Activated CD8-positive, alpha-beta memory T cell treated with anti-CD3 and anti-CD28 coated beads, Interleukin-2, amount 10 ng/mL, durations not matched to agents 7 days and 5 days (primary cell): ENCODE measurements at places on chromosomes 3 and 15. TPM values are rescaled to one million over a fixed set of nuclear protein-coding genes. Genes with fewer than 3 reads are reported as not detected.

The PATL2 gene
- 17.2 TPM for total RNA-seq

The UBE2E2 gene
- 0.82 TPM for total RNA-seq

The CHL1 gene
- total RNA-seq: not detected

The STARD9 gene
- 9.6 TPM for total RNA-seq

The PP2D1 gene
- total RNA-seq: not detected

The HEMK1 gene
- 61.3 TPM for total RNA-seq

The KCNAB1 gene
- not detected for total RNA-seq

The IGF2BP2 gene
- 0.09 TPM for total RNA-seq

The STAC gene
- not detected for total RNA-seq

The UBA3 gene
- 133 TPM for total RNA-seq

The ECE2 gene
- total RNA-seq: not detected

The TMC3 gene
- total RNA-seq: not detected

The AADACL2 gene
- total RNA-seq: not detected

The PLSCR5 gene
- not detected for total RNA-seq

The PLA2G4E gene
- 0.05 TPM for total RNA-seq

GRCh38 chr15:64163659-64164362 lies 989 bp upstream of the PPIB start:
- H3K36me3 ChIP-seq: peaks cover 24% of the 10 kb centered on the region
- peak overlapping the region; percentile 78 for H3K4me3 ChIP-seq
- H3K27ac ChIP-seq: peak overlapping the region; percentile 96
- DNase-seq: peak; percentile 59

- H3K27ac ChIP-seq: peak overlapping the region; percentile 97
- peaks cover 51% of the 10 kb centered on the region for H3K4me1 ChIP-seq
- H3K4me3 ChIP-seq: peak overlapping the region; percentile 56
- no peaks in the 10 kb centered on the region for H3K27me3 ChIP-seq
- DNase-seq: peak; percentile 93
These were observed 59.7 kb downstream of the RAP2B start for GRCh38 chr3:153221748-153222162.

DNA sequence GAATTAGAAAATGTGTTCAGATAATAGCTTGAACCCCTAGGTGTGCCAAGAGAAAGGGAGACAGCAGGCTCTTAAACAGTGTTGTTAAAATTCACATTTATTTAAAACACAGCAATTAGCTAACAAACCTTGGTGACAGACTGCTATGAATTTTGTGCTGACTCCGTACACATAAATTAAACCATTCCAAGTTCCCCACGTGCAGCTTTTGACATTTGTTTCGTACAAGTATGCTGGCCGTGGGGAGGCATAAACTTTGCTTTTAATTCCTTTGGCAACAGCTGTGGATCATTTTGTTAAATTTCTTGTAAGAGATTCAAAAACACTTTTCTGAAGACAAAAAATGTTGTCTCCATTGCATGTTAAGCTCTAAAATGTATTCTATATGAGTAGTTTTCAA lies 465.3 kb downstream of the FGF12 start:
- H3K4me1 ChIP-seq: no peaks in the 10 kb centered on the region
- DNase-seq: no peak
- H3K27me3 ChIP-seq: no peaks in the 10 kb centered on the region

- H3K36me3 ChIP-seq: peaks cover 2% of the 10 kb centered on the region
- H3K4me1 ChIP-seq: no peaks in the 10 kb centered on the region
- H3K27ac ChIP-seq: no peak overlapping the region
- no peak for DNase-seq
- H3K27me3 ChIP-seq: peaks cover 51% of the 10 kb centered on the region
These were observed 21.4 kb upstream of the PIAS1 start for GRCh38 chr15:68032672-68033071.

- H3K4me1 ChIP-seq: peaks cover 2% of the 10 kb centered on the region
- no peak for DNase-seq
- peaks cover 3% of the 10 kb centered on the region for H3K27me3 ChIP-seq
- no peak overlapping the region for H3K27ac ChIP-seq
- H3K36me3 ChIP-seq: no peaks in the 10 kb centered on the region
- H3K4me3 ChIP-seq: no peak overlapping the region
These were observed 256.8 kb downstream of the RORA start for GRCh38 chr15:60972301-60972700.

- H3K4me3 ChIP-seq: no peak overlapping the region
- no peak overlapping the region for H3K27ac ChIP-seq
- peaks cover 20% of the 10 kb centered on the region for H3K36me3 ChIP-seq
- H3K27me3 ChIP-seq: no peaks in the 10 kb centered on the region
- DNase-seq: no peak
These were observed 52.9 kb downstream of the HERC2 start for GRCh38 chr15:28269097-28269496.

GRCh38 chr15:69546182-69546581 lies 93.6 kb downstream of the RPLP1 start:
- H3K27ac ChIP-seq: no peak overlapping the region
- no peak for DNase-seq
- no peaks in the 10 kb centered on the region for H3K4me1 ChIP-seq
- H3K27me3 ChIP-seq: peaks cover 10% of the 10 kb centered on the region
- no peaks in the 10 kb centered on the region for H3K36me3 ChIP-seq

DNA sequence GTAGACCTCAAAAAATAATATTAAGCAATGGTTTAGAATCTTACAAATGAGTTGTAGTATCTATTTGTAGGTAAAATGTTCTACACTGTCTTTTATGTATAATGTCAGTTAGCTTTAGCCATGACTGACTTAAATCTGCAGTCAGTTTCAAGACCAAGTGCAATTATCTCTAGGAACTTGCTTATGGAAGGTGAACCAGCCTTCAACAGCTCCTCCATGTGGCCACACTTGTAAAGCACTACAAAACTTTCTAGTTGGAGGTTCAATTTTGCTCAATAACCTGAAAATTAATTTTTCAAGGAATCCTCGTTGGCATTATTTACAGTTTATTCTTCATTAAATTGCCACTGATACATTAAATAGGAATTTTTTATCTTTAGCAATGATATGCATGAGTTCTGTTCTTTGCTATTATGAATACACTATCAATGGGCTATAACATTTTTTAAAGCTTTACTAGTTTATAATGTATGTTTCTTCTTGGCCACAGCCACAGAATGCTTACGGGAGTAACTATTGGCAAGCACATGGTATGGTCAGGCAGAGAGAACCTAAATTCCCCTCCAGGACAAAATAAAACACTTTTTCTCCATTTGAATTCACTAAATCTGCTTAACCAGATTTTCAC lies 315.3 kb upstream of the UBE2E2 start:
- H3K4me3 ChIP-seq: no peak overlapping the region
- H3K27me3 ChIP-seq: no peaks in the 10 kb centered on the region
- no peak for DNase-seq
- H3K27ac ChIP-seq: no peak overlapping the region

DNA sequence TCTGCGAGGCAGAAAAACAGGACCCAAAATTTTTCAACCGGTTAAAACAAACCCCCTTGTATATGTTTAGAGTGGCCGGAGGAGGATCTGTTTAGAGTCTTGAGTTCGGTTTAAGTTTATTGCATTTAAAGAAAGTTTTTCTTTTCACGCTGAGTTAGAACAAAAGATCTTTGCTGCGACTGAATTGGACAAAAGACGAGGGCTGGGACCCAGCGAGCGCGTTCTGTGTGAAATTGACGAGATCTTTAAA lies 9.8 kb downstream of the NR2F2 start:
- no peak for DNase-seq
- H3K27me3 ChIP-seq: peaks cover 88% of the 10 kb centered on the region
- H3K27ac ChIP-seq: no peak overlapping the region
- no peaks in the 10 kb centered on the region for H3K4me1 ChIP-seq

- no peak overlapping the region for H3K27ac ChIP-seq
- H3K36me3 ChIP-seq: peaks cover 7% of the 10 kb centered on the region
- DNase-seq: no peak
- no peak overlapping the region for H3K4me3 ChIP-seq
- no peaks in the 10 kb centered on the region for H3K27me3 ChIP-seq
These were observed 32.6 kb downstream of the PRKCD start for GRCh38 chr3:53193466-53194209.

DNA sequence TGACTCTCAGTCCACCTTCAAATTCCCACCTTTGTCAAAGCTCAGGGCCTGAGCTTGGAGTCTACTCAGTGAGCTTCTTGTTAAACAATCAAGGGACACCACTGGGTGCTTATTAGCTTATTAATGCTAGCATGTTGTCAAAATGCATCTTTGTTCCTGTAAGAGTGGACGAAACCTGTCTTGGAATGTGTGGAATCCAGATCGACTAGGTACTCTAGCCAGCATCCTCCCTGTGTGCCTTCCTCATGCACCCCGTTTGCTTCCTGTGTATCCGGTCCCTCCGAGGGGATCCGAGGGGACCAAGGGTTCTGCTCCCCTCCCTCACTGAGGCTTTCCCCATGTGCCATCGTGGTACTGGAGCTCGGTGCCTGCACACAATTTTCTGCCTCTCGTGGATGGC lies 75.7 kb upstream of the UBE3A start:
- H3K27me3 ChIP-seq: no peaks in the 10 kb centered on the region
- DNase-seq: no peak
- H3K4me1 ChIP-seq: no peaks in the 10 kb centered on the region
- no peaks in the 10 kb centered on the region for H3K36me3 ChIP-seq
- H3K4me3 ChIP-seq: no peak overlapping the region
- H3K27ac ChIP-seq: no peak overlapping the region

GRCh38 chr3:100124201-100124761 lies 10.0 kb upstream of the FILIP1L start:
- H3K36me3 ChIP-seq: peaks cover 4% of the 10 kb centered on the region
- H3K4me3 ChIP-seq: no peak overlapping the region
- H3K27me3 ChIP-seq: no peaks in the 10 kb centered on the region
- no peak overlapping the region for H3K27ac ChIP-seq
- H3K4me1 ChIP-seq: peaks cover 7% of the 10 kb centered on the region
- no peak for DNase-seq

- DNase-seq: peak; percentile 43
- no peak overlapping the region for H3K4me3 ChIP-seq
- H3K27ac ChIP-seq: no peak overlapping the region
- H3K4me1 ChIP-seq: no peaks in the 10 kb centered on the region
- H3K36me3 ChIP-seq: no peaks in the 10 kb centered on the region
- peaks cover 41% of the 10 kb centered on the region for H3K27me3 ChIP-seq
These were observed 64.2 kb upstream of the CMSS1 start for GRCh38 chr3:99753268-99753975.

- no peaks in the 10 kb centered on the region for H3K36me3 ChIP-seq
- H3K27me3 ChIP-seq: peaks cover 25% of the 10 kb centered on the region
- H3K4me3 ChIP-seq: no peak overlapping the region
- H3K4me1 ChIP-seq: no peaks in the 10 kb centered on the region
These were observed 17.5 kb upstream of the HHATL start for GRCh38 chr3:42720126-42720525.

DNA sequence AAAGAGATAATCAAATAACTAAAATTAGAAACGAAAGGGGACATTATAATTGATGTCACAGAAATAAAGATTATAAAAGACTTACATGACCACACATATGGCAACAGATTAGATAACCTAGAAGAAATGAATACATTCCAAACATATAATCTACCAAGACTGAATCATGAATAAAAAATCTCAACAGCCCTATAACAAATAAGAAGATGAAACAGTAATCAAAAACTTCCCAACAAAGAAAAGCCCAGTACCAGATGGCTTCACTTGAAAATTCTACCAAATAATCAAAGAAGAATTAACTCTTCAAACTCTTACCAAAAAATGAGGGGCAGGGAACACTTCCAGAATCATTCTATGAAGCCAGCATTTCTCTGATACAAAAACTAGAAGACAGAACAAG lies 11.8 kb downstream of the TOP2B start:
- no peak overlapping the region for H3K4me3 ChIP-seq
- no peaks in the 10 kb centered on the region for H3K27me3 ChIP-seq
- H3K27ac ChIP-seq: no peak overlapping the region
- no peak for DNase-seq
- peaks cover 52% of the 10 kb centered on the region for H3K36me3 ChIP-seq

GRCh38 chr3:63968612-63969350 lies 54.5 kb downstream of the PSMD6 start:
- peak overlapping the region; percentile 83 for H3K4me3 ChIP-seq
- H3K4me1 ChIP-seq: peaks cover 88% of the 10 kb centered on the region
- H3K36me3 ChIP-seq: peaks cover 23% of the 10 kb centered on the region
- no peaks in the 10 kb centered on the region for H3K27me3 ChIP-seq
- DNase-seq: no peak

DNA sequence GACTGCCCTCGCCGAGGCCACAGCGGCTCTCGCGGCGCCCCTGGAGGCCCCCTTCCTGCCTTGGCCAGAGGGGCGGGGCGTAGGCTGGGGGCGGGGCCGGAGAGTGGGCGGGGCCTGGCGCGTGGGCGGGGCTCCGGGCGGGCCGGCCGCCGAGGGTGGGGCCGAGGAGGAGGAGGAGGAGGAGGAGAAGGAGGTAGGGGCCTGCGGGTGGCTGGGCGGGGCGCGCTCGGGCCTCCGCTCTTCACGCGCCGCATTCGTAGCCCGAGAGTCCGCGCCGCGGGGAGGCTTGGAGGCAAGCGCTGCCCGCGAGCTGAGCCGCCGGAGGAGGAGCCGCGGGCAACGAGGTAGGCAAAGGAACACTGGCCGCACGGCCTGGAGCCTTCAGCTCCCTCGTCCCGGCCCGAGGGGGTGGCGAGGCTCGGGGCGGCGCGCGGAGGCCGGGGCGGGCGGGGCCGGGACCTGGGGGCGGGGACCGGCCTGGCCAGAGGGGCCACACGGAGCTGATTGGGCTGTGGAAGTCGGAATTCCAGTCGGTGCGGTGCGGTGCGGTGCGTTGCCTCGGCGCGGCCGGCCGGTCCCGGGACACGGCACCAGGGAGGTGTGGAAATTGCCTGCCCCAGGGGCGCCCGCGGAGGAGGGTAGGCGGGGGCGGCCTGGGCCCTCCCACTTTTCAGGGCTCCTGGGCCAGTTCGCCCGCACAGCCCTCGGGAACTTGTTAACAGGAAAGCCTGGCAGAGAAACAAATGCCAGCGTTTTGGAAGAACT lies at the start of gene PPP2R3A:
PPP2R3A (plus strand) TSS at position 223 of the 765 bp plus-strand sequence. CDS start 35,771 bp downstream, outside the sequence.
- peaks cover 9% of the 10 kb centered on the region for H3K4me1 ChIP-seq
- H3K27me3 ChIP-seq: peaks cover 43% of the 10 kb centered on the region
- no peaks in the 10 kb centered on the region for H3K36me3 ChIP-seq
- H3K4me3 ChIP-seq: peak within 1 kb of the TSS; percentile 64
- DNase-seq: peak; percentile 75

GRCh38 chr3:194176274-194176991 lies 40.5 kb downstream of the HES1 start:
- no peak overlapping the region for H3K27ac ChIP-seq
- H3K27me3 ChIP-seq: peaks cover 21% of the 10 kb centered on the region
- H3K4me1 ChIP-seq: no peaks in the 10 kb centered on the region
- no peak overlapping the region for H3K4me3 ChIP-seq

DNA sequence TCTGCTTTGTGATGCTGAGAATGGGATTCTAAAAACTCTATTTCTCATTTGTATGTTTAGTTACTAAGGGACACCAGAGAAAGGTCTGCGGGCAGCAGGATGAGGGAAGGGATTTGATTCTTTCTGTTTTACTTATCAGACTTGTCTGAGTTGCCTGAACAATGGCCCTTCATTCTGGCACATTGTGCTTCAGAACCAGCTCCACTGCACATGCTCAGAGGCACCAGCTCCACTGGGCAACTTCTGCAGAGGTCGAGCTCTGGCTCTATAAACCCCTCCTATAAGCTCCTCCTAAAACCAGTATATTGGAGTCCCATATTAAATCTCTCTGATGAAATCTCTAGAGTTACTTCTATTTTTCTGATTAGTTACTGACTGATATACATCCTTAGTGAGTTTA lies 453.2 kb upstream of the CDIN1 start:
- no peak for DNase-seq
- no peak overlapping the region for H3K4me3 ChIP-seq
- no peak overlapping the region for H3K27ac ChIP-seq

GRCh38 chr15:77737238-77738037 lies 104.7 kb upstream of the LINGO1 start:
- no peak overlapping the region for H3K4me3 ChIP-seq
- peaks cover 27% of the 10 kb centered on the region for H3K27me3 ChIP-seq
- H3K4me1 ChIP-seq: no peaks in the 10 kb centered on the region
- no peak for DNase-seq
- H3K27ac ChIP-seq: no peak overlapping the region
- H3K36me3 ChIP-seq: no peaks in the 10 kb centered on the region
